Activated naive CD4-positive, alpha-beta T cell treated with anti-CD3 and anti-CD28 coated beads, Interleukin-2, amount 50 U/mL, for 72 hours (primary cell): ENCODE measurements at places on chromosomes 12 and 14. TPM values are rescaled to one million over a fixed set of nuclear protein-coding genes. Genes with fewer than 3 reads are reported as not detected.
A peak's percentile ranks its signal among the peaks of the same experiment; 100 is the strongest.

GRCh38 chr14:93944348-93945069, 17.4 kb downstream of the FAM181A start:
- no peak for DNase-seq

- peak; percentile 35 for DNase-seq
These were observed 62.9 kb upstream of the NID2 start for GRCh38 chr14:52131640-52132320.

- no peak for DNase-seq
These were observed 157.2 kb upstream of the TMPO start for GRCh38 chr12:98358144-98358543.

DNA sequence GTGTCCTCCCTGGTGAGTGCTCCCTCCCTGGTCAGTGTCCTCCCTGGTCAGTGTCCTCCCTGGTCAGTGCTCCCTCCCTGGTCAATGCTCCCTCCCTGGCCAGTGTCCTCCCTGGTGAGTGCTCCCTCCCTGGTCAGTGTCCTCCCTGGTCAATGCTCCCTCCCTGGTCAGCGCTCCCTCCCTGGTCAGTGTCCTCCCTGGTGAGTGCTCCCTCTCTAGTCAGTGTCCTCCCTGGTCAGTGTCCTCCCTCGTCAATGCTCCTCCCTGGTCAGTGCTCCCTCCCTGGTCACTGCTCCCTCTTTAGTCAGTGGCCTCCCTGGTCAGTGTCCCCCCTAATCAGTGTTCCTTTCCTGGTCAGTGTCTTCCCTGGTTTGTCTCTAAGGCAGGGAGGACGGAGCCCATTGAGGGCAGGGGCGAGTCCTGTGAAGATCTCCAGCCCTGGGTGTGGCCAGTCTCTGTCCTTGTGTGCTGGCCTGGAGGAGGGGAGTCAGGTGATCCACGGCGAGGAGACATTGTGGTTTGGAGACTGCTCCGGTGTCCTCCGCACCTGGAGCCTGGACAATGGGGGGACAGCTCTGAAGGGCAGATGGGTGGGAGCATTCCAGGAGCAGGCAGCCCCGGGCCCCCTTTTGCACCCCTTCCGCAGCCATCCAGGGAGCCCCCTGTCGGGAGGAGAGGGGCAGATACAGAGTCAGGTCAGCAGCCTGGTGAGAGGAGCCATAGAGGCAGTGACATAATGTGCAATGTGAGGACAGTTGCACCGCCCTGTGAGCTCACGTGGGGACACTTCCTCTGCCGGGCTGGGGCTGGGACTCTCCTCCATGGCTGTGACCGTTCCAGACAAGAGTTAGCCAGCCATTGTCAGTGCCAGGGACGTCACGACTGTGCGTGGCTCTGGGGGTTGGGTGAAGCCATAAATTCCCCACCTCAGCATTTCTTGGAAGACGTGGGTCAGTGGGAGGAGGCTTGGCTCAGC, 93.4 kb downstream of the ADGRD1 start:
- DNase-seq, result no peak

DNA sequence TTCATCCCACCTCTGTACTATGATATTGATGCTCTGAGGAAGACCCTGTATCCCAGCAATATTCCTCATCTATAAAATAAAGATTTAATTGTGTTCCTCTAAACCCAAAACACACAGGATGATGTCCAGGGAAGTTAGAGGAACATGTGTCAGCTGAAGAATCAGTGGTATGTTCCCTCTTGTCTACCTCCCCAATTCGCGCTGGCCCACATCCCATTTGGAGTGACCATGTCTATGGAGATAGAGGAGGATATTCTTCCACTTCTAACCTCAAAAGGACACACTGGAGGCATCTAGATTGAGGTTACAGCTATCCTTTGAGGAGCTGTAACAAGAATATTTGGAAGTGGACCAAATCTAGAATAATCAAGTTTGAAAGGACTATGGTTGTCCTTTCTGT, 1.3 kb upstream of the APOLD1 start:
- DNase-seq, result no peak

- no peak for DNase-seq
These were observed 27.5 kb downstream of the BEST3 start for GRCh38 chr12:69671597-69671996.

Gene ACOT2
- total RNA-seq, result 7.9 TPM

GRCh38 chr12:120955232-120955631, 23.1 kb upstream of the HNF1A start:
- no peak for DNase-seq

GRCh38 chr14:105474483-105475268, at the start of gene CRIP2:
TSS of gene CRIP2 (plus strand) at chr14:105474821. CDS start at chr14:105474863, 42 bp downstream.
- DNase-seq, result no peak

Gene GDF3
- not detected for total RNA-seq

DNA sequence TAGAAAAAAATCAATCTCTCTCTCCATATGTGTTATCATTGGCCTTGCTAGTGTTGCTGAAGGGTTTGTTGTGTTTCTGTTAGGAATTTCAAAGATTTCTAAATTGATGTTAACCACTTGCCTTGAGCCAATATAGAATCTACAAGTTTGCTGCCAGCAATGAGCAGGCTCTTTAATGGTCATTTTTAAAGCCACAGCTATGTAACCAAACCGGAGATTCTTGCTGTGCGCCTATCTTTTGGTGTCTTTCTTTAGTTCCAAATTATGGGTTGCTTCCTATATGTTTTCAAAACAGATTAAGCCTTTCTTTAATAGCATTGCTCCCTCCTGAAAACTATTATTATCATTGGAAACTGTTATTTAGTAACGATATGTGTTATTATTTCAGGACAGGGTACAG, 545.7 kb downstream of the DIO2 start:
- no peak for DNase-seq

GRCh38 chr12:127590868-127591267, 676.1 kb upstream of the TMEM132C start:
- no peak for DNase-seq

- DNase-seq, result no peak
These were observed 82.3 kb upstream of the ST8SIA1 start for GRCh38 chr12:22416801-22417200.

Gene KCNC2
- total RNA-seq, result not detected

DNA sequence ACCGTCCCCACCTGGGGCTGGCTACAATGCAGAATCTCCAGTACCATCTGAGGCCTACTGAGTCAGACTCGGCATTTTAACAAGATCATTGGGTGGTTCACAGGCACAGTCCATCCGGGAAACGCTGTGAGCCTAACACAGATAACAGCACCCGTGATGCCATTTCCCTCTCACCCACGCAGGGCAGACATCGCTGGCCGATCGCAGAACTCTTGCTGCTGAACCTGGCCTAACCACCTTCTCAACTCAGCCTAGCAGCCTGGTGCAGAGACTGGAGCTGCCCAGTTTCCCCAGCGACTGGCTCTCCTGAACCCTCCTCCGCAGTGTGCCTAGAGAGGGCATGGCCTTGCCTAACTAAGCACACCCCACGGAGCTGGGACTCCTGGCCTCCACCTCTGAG, 83.3 kb downstream of the NCOR2 start:
- DNase-seq, result no peak

Gene PZP
- not detected for total RNA-seq

Gene ESPL1
- total RNA-seq, result 32.8 TPM

GRCh38 chr12:1469070-1469469, 125.3 kb downstream of the FBXL14 start:
- no peak for DNase-seq

DNA sequence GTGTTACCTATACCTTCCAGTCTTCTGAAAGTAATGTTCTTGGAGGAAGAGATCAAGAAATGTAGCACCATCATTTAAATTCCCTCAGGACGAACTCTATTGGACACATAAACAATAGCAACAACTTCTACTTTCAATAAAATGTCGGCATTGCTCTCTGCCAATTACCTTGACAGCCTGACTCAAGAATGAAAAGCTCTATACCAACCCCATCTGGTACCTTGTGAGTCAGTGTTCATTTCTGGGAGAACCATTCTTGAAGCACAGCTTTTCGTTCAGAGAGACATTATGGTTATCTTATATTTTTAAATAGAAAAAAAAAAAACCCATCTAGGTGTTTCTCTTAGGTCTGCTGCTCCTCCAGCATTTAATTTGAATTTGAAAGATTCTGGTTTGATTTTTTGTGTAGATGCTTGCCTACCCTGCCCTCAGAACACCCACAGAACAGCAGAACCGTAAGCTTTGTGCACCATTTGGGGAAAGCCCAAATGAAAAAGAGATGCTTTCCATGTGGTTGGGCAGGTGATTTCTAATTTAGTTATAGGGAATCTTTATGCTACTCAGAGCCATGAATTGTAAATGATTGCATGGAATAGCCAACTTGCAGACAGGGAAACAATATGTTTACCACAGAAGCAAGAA, 156.0 kb downstream of the SAMD4A start:
- DNase-seq, result no peak

DNA sequence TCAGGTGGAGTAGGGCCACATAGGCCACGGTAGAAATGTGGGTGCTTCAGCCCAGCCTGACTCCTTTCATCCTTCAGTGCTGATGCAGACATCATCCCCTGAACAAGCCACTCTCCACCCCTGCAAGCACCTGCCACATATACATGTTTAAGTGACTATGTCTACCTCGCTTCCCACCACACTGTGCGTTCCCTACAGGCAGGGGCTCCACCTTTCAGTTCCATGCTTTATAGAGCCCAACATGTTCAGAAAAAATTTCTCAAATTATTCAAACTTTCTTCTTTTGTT, 11.6 kb downstream of the SLC7A7 start:
- DNase-seq, result no peak

Gene TAS2R10
- total RNA-seq, result not detected

DNA sequence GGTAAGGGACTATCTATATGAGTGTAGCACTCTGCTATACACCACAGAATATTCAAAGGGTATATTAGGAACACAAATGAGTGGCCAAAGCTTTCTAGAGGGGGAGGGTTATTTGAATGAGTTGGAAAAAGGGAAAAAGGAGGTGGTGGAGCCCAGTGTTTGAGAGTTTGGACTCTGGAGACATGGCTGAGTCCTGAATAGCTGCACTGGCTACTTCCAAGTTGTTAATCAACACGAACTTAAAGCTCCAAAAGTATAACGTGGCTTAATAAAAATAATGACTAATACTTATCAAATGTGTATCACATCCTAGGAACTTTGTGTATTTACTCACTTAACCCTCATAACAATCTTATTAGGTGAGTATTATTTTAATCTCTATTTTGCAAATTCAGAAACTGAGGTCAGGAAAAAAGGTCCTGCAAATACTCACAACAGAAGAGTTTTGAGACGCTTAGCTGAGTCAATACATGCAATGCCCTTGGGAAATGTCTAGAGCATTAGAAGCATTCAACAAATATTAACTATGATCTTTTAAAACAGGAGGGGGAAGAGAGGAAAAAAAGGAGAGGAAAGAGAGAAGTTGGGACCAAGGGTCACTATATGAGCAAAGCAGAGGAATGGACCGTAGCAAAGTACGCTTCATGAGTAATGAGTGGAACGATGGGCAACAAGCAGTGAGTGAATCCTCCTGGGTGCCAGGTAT, 189.5 kb upstream of the HMGA2 start:
- DNase-seq, result no peak

DNA sequence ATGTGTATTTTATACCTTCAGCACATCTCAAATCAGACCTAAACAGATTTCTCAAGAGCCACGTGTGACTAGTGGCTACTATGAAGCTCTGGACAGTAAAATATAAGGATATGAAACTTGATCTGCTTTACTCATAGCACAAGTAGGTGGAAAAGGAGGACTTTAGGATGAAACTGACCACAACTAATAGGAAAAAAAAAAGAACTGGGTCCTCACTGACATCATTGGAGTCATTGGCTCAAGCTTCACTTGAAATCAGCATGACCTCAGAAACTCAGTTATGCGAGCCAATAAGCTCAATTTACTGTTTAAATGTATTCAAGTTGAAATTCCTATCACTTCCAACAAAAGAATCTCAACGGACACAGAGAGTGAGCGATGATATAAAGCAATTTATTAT, 34.1 kb upstream of the CIT start:
- DNase-seq, result no peak

DNA sequence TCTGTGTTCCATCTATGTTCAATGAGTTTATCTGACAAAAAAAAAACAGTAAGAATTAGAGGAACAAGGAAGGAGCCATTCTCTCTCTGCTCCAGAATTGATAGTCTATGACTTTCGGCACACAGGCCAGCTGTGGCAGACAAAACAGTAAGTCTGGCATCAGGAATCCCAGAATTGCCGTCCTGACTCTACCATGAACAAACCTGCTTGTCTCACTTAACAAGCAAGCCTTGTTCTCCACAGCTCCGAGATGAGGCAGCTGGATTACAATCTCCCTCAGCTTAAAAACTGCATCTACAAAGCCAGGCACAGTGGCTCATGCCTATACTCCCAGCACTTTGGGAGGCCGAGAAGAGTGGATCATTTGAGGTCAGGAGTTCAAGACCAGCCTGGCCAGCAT, 153.6 kb upstream of the TMCC3 start:
- no peak for DNase-seq

Gene C1QL4
- total RNA-seq, result not detected

- no peak for DNase-seq
These were observed 21.9 kb upstream of the CHPT1 start for GRCh38 chr12:101675555-101675954.

DNA sequence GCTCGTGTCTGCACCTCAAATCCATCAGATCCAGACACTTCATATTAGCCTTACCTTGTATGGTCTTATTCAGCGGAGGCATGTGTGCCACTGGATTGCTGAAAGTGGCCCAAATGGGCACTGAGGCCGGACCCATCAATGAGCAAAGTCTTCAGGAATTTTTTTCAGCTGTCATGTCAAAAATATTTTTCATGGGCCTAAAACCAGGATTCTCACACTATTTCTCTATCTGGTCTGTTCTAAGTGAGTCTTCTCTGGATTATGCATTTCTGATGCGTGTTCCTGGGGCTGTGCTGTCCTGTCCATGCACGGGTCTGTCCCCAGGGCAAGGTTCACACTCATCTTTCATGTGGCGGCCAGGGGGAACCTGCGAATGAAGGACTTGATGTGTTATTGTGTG, 94.6 kb downstream of the KCNA5 start:
- DNase-seq, result no peak

DNA sequence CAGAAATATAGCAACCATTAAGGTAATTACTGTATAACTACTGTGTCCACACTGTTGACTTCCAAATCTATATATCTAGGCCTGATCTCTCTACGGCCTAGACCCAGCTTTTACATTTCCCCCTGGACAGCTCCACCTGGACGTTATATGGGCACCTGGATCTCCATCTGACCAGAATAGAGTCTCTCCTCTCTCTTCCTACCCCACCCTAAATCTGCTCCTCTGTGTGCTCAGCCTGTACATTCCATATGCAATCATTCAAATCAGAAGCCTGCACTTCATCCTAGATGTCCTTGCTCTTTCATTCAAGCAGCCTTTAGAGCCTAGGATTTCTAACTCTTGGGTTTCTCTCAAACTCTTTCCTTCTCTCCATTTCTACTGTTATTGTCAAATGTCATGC, 255.0 kb downstream of the PAX9 start:
- no peak for DNase-seq

Gene TAS2R13
- 1.3 TPM for total RNA-seq

Gene SPTB
- 0.66 TPM for total RNA-seq

- no peak for DNase-seq
These were observed 88.4 kb upstream of the TMEM132C start for GRCh38 chr12:128178565-128178964.
